CD4-positive, CD25-positive, alpha-beta regulatory T cell (primary cell): ENCODE measurements at places on chromosomes 6 and 20. TPM values are rescaled to one million over a fixed set of nuclear protein-coding genes. Genes with fewer than 3 reads are reported as not detected.

The SPINT3 gene
- not detected for total RNA-seq

The ZC2HC1B gene
- not detected for total RNA-seq

The DPPA5 gene
- total RNA-seq: not detected

The GPR6 gene
- total RNA-seq: not detected

The SIRPB1 gene
- 2.4 TPM for total RNA-seq

The EPPIN gene
- not detected for total RNA-seq

The TBXT gene
- total RNA-seq: not detected

DNA sequence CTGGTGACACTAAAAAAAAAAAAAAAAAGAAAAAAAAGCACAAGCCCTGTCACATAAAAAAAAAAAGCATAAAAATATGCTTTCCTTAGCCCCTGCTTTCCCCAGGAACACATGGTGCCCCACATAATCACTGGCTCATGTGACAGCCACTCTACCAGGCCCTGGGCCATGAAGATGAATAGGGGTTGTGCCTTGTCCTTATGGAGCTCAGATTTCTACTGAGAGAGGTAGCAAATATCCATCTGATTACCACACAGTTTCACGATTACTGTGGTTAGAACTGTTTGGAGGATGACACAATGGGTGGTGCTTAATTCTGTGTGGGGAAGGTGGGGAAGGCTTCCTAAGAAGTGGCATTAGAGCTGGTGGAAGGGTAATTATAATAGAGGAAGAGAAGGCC lies 9.3 kb downstream of the RAET1E start:
- no peak overlapping the region for H3K27ac ChIP-seq
- no peaks in the 10 kb centered on the region for H3K4me1 ChIP-seq
- no peak overlapping the region for H3K4me3 ChIP-seq
- no peaks in the 10 kb centered on the region for H3K36me3 ChIP-seq

DNA sequence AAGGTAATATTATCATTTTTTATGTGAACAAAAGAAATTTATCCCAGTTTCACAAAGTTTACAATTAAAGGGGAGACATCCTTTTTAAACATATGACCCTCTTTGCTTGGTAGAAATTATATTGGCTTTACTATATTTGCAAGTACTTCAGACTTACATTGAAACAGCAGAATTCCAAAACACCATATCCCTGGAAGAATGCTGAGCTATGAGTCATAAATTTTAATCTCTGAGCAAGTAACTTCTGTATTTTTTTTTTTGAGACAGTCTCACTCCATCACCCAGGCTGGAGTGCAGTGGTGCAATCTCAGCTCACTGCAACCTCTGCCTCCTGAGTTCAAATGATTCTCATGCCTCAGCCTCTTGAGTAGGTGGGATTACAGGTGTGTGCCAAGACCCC lies 240.4 kb downstream of the TBC1D32 start:
- no peaks in the 10 kb centered on the region for H3K4me1 ChIP-seq
- no peak for DNase-seq
- no peaks in the 10 kb centered on the region for H3K36me3 ChIP-seq

DNA sequence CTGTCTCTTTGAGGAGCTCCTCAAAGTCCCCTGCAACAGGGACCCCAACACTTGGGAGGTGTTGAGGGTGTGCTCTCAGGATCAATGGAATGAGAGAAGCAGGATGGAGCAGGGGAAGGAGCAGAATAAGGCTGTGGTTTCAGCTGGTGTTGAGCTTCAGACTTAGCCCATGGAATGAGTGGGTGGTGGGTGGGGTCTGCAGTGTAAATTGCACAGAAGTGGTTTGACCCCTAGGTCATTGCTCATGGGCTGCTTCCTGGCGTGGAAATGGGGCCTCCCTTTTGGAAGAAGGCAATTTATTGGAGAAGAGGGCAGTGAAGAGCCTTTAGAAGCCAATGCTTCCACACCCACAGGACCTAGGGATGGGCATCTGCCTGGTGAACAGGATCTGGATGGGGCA lies 37.0 kb upstream of the KCNG1 start:
- no peak for DNase-seq
- no peaks in the 10 kb centered on the region for H3K36me3 ChIP-seq
- H3K4me1 ChIP-seq: no peaks in the 10 kb centered on the region
- no peak overlapping the region for H3K27ac ChIP-seq
- H3K27me3 ChIP-seq: peaks cover 5% of the 10 kb centered on the region
- no peak overlapping the region for H3K4me3 ChIP-seq

- H3K36me3 ChIP-seq: no peaks in the 10 kb centered on the region
- no peaks in the 10 kb centered on the region for H3K4me1 ChIP-seq
- H3K4me3 ChIP-seq: no peak overlapping the region
- DNase-seq: no peak
Measured at GRCh38 chr6:24004659-24005058, 121.4 kb upstream of the NRSN1 start.
